ENCODE measurements at places on chromosomes 5 and 9.

DNA sequence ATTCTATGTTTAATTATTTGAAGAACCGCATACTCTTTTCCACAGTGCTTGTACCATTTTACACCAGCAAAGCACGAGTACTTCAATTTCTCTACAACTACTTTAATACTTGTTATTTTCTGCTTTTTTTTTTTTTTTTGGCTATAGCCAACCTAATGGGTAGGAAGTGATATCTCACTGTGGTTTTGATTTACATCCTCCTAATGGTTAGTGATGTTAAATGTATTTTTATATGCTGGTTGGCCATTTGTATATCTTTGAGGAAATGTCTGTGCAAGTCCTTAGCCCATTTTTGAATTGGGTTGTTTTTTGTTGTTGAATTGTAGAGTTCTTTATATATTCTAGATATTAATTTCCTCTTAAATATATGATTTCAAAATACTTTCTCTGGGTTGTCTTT, 22.6 kb downstream of the OGN start:
- no peak for DNase-seq

DNA sequence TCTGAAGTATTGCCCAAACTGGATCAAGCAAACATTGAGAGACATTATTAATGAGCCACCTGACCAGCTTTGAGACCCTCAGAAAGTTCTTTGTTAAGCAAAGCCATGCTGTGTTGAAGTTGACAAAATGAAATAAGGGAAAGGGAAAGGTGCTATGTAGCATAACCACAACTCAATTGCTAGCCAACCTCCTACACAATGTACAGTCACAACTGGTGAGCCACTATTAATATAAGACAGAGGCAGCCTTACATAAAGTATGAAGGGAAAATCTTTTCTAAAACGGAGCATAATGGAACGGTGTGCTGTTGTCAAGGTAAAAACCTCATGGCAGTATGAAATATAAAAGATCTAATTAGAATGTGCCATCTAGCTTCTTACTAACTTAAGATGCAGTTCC, 375.8 kb upstream of the ST8SIA4 start:
- DNase-seq, result no peak

DNA sequence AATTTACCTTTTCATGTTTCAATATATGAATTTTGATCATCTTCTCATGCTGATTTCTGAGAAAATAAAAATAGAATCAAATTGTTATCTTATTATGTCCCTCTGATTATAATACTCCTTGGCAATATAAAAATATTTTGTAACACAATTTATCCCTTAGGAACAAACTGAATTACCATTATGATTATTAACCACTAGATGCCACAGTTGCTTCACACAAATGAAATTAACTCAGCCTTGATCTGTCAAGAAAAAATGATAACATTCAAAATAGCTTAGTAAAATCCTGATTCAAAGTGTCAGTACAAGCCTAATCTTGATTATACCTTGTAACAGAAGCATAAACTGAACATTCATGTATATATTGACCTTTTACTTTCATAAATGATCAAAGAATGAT, 4.8 kb upstream of the CHSY3 start:
- no peak for DNase-seq

GRCh38 chr5:103256178-103256577, 2.4 kb upstream of the MACIR start:
- DNase-seq, result no peak

DNA sequence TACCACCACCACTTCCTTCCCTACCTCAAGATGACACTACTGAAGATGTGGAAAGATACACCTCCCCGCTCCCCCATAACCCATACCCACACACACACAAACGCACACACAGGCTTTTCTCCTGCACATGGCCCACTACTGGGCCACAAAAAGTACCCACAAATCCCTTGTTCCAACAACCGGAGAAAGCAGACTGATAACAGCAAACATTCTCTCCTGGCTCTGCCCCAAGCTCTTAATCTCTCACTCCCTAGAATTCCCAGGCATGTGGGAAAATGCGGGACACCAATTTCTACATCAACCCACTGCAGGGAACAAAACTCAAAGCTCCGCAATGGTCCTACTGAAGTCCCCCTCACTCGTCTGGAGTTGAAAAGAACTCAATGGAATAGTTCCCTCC, 611.0 kb upstream of the KLF4 start:
- DNase-seq, result no peak

- DNase-seq, result no peak
Observed at GRCh38 chr9:37719526-37719925, 34.1 kb upstream of the TRMT10B start.

GRCh38 chr9:70081120-70081495, 37.5 kb downstream of the MAMDC2 start:
- no peak for DNase-seq

GRCh38 chr9:87854580-87854955, 28.1 kb upstream of the SPATA31E1 start:
- no peak for DNase-seq

DNA sequence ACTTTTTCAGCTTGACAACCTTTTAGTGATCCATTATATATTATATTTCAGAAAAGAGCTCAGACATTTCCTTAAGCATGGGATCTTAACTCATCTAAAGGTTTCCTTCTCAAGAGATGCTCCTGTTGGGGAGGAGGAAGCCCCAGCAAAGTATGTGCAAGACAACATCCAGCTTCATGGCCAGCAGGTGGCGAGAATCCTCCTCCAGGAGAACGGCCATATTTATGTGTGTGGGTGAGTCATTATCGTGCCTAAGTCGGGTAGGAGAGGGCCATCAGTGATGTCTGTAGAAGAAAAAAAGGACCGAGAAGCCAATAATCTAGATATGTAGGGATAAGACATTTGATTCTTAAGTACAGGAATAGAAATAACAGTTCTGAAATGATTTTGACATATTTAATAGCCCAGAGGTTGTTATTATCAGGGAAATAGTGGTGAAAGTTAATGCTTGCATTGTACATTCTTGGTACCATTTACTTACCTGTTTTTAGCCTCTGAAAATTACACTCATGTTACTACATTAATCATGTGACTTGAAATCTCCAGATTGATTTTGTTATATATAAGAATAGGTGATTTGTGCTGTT, 28.2 kb downstream of the MTRR start:
- peak; percentile 27 for DNase-seq

DNA sequence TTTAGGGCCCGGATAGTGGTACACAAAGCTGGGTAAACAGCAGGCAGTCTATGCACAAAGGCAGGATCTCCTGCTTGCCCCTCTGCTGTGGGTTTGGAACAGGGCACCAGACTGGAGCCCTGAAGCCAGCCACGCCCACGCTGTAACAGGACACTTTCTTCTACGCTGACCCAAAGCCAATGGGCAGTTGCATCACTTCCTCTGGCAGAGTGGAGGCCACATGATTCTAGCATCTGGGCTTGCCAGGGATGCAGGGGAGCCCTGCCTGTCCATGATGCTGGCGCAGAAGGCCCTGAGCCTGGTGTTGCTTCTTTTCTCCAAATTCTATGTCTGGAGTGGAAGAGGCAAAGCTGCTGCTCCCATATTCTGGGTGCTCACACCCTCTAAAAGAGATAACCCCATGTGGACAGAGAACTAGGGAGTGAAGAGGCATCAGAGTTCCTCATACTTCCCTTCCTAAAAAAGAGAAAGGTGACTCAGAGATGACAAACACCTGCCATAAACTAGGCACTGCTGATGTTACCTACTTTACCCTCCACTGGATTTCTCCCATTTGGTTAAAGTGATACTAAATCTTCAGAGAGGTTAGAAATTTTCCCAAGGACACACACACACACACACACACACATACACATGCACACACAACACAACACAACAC, 260.3 kb upstream of the KLF4 start:
- peak; percentile 9 for DNase-seq

GRCh38 chr5:87300744-87301143, 33.1 kb downstream of the RASA1 start:
- no peak for DNase-seq

- DNase-seq, result no peak
Observed at GRCh38 chr9:78144663-78145377, 91.1 kb upstream of the CEP78 start.

DNA sequence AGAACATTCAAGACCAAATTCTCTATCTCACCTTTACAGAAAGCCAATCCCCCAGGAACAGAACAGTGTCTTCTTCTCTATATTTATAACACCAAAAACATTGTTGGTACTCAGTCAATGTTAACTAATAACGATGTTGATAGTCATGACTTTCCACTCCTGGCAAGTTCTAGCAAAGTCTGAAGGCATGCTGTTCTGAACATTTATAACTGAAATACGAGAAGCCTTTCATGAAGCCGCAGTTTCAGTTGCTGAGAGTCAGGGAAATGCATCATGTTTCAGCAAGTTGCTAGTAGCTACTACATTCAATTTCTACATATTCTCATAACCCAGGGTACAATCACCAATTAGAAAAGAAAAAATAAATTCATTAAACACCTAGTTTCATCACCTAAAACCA, 301.4 kb downstream of the PDE4D start:
- DNase-seq, result no peak

- no peak for DNase-seq
Observed at GRCh38 chr9:137564817-137565411, 13.2 kb downstream of the MRPL41 start.

DNA sequence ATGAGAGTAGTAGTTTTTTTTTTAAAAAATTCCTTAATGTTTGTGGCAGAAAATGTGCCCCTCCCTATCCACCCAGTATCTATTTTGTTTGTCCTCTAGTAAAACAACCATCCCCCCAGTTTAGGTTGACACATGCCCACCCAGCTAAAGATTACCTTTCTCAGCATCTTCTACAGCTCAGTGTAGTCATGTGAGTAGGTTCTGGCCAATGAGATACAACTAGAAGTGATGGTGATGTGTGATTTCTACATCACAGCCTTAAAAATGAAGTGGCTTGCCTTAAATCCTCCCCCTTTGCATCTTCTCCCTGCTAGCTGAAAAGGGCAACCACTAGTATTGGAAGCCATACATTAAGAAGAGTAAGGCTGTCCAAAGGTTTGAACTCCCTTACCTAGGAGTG, 14.9 kb downstream of the CHD1 start:
- DNase-seq, result no peak

DNA sequence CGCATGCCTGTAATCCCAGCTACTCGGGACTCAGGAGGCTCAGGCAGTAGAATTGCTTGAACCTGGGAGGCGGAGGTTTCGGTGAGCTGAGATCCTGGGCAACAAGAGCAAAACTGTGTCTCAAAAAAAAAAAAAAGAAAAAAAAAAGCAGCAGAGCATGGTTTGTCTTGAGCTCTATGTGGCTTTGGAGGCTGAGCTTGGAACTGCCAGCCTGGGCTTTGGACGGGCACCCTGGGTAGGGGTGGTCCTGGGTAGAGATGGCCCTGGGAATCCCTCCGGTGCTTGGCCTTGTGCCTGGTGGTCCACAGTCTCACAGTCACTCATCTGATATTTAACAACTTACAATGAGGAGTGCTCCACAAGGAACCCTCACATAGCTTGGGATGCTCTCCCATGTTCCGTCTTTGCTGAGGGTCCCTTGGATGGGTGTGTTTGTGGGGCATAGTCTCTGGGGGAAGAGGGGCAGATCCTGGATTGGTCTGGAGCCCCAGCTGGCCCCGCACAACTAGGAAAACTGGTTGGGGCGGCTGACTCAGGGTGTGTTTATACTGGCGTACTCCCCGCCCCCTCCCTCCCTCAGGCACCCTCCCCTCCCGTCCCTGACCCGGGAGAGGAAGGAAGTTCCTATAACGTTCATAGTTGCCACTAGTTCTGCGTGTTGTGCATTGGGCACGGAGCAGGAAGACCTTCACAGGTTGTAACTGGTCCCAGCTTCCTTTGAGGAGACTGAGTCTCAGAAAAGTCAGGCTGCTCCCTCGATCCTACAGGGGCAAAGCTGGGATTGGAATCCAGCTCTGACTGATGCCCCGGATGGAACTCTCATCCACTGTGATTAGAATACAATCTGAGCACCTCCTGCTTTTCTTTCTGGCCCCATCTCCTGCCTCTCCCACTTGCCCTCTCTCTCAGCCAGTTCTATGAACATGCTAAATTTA, 11.2 kb downstream of the IER5L start:
- no peak for DNase-seq

DNA sequence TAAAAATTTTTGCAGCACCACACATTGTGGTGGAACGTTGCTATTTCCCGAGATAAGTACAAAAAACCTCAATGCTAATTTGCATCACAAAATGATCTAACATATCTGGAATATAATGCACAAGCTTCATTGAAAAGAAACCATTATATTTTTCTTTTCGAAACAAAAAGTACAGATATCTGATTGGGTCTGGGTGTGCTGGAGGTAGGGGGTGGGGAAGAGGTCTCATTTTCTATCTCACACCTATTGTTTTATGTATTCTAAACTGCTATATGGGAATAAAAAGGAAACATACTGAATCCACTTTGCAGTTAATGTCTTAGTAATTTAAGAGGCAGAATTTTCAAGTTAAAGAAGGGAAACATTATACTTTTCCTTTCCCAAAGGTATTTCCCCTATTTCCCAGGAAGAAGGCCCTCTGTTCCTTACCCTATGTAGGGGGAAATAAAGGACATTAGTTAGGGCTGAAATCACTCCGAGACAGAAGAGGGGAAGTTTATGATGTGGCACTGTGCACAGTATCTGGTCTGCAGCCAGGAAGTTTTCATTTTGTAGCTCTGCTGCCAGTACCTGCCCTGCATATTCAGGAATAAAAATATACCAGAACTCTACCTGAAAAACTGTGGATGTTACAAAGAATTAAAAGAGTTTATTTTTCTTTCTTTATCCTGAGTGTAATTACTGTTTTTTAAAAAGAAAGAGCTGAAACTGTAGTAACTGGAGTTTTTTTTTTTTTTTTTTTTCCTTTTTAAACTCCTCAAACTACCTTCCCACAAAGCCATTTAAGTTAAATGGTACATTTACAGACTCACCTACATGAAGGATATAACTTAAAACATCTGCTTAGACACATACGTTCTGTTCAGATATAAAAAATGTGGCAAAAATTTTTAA, 7.4 kb downstream of the MEF2C start:
- no peak for DNase-seq

- DNase-seq, result no peak
Observed at GRCh38 chr5:156322666-156323065, 4.3 kb upstream of the SGCD start.

DNA sequence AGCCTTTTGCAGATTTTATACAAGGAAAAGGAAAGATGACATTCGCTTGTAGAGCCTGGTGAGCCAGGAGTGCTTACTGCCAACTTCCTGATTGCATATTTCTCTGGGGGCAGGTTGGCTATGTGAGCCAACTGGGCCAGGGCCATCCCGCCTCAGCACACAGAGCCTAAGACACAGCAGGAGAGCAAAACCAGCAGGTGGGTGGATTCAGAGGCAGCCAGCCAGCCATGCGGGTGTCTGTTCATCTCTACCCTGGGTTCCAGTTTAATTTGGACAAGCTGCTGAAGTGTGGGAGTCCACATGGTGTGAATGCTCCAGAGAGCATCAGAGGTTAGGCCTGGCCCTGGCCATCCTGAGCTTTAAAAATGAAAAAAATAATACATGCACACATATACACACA, 291.4 kb downstream of the ARHGEF28 start:
- DNase-seq, result no peak

Measured in CD8-positive, alpha-beta T cell (primary cell).